Left renal pelvis (tissue), 4 donors: ENCODE measurements at places on chromosomes 12 and 14. TPM values are rescaled to one million over a fixed set of nuclear protein-coding genes. Genes with fewer than 3 reads are reported as not detected.

- DNase-seq, result no peak
Observed at GRCh38 chr12:24679126-24679525, 269.8 kb downstream of the BCAT1 start.

DNA sequence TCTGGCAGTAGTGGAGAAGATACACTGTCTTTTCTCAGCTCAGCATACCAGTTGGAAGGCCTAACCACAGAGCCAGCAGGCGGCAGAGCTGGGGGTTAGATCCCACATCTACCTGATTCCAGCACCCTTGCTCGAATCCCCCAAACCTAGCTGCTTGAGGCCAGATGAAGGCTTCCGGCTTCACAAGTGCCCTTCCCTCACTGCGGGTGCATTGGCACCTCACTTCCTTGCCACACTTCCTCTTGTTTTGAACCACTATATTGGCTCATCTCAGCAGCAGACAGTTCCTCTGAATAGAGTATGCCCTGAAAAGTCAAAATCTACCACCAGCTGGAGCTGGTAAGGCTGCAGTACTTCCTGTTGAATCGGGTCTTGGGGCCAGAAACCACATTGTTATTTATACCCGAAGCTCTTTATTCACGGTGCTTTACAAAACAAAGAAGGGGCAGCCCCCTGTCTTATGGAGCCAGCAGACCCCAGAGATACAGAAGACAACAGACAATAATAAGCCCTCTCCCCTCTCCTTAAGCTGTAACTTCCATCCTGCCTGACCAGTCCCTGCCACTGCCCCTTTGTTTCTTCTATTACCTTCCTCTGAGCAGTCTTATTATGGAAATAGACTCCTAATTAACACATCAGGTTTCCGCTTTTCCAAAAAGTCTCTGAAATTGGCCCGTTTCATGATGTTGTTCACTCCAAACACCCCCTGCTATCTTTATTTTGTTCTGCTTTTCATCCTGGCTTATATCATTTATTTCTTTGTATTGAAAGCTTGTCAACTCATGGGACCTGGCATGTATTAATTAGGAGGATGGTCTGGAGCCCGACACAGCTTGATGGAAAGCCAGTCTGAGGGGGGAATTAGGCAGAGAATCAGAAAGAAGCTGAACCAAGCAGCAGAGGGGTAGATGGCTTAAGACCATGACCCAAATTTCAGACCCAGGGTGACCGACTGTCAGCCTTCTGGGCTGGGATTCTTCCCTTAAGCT is 233.5 kb downstream of the EFCAB11 start:
- DNase-seq, result no peak

DNA sequence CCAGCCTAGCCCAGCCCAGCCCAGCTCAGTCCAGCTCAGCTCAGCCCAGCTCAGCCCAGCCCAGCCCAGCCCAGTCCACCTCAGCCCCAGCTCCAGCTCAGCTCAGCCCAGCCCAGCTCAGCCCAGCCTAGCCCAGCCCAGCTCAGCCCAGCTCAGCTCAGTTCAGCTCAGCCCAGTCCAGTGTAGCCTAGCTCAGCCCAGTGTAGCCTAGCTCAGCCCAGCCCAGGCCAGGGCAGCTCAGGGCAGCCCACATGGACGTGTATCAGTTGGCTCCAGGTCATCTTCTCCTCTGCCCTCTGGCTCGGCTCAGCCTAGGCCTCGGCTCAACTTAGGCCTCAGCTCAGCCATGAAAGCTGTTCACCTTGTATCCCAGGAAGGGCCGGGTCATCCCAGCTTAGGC is 64.7 kb downstream of the TMEM121 start:
- no peak for DNase-seq

GRCh38 chr14:99203801-99204200 is 68.2 kb downstream of the BCL11B start:
- DNase-seq, result no peak

DNA sequence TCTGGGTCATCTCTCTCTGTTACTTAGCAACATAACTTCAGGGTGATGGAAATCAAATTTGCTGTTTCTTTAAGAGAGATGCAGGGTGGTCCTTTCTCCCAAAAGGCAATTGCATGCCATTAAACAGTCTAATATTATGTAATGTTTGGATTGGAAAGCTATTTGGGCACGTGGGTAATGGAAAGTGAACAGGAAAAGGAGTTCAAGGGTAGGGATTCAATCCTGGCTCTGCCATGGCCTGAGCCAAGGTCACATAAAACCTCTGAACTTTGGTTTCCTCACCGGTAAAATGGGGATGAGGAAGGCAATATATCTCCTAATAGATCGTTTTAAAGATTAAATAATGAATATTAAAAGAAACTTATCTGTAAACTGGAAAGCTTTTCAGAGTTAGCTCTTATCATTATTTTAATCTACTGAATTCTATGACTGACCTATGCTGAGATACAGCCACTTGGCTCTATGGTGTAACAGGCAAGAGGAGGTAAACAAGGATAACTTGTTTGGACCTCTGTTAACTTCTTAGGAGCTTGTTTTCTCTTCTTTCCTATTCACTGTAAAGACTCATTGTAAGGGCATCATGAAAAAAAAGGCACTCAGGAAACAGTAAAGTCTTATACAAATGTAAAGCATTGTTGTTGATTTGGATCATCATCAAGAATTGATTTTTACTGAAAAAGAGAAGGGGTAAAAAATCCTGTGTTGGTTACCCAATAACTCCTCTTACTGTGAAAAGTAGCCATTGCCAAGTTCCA is 55.7 kb upstream of the OVCH1 start:
- no peak for DNase-seq

DNA sequence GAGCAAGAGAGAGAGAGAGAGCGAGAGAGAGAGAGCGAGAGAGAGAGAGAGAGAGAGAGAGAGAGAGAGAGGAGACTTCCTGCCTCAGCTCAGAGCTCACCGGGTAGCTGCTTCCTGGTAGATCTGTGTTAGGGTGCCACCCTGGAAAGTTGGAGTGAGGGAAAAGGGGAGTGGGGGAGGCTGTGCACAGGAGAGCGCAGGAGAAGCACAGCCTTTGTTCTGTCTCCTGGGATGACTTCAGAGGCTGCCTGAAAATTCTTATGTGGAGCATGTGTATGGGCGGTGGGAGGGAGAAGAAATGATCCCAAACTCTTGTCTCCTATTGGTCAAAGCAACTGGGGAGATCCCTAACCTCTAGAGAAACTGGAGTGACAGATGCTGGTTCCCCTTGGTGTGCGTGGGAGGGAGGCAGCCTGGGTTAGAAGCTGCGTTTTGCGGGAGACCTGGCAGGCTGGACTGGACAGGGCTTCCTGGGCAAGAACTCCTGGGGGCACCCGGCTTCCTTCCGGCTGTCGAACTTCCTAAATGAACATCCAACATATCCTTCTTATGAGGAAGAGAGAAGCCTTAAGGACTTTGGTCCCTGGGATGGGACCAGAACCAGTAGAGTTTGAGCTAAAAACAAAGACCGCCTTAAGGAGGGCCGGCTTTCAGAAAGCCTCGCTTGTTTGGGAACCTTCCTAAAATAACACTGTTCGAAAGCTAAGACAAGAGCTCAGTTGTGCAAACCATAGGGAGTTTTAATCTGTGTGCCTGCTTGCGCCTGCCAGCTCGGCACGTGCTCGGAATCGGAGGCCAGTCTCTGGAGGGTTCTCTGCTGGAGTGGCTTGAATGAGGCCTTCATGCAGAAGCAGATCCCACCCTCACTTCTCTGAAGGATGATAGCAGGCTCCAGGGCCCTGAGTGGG is 30.4 kb upstream of the BEGAIN start:
- no peak for DNase-seq

DNA sequence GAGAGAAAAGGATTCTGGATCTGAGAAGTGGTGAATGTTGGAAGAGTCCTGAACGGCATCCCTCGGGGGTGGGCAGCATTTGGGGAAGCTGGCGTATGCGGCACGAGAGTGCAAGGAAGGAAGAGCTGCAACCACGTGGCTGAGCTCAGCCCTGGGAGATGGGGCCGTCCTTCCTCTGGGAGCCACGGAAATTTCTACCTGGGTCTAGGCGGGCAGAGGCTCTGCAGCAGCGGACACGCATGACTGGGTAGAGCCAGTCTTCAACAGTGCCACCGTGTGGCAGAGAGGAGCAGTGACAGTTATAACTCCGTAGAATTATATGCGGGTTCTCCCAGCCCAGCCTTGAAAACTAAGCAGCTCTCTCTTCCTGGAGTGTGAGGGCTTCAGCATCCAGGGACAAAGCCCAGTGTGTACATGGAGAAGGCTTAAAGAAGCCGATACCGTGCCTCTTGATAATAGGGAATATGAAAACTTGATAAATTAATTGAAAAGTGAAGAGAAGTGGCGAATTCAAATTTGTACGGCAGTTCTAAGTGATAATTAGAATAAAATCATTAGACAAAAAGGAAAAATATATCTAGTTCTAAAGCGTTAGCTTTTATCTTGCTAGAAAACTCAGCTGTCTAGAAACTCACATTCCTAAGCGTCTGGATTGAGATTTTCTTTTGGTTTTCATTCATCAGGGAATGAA is 82.9 kb upstream of the STXBP6 start:
- peak; percentile 36 for DNase-seq

DENR gene
- 93.5 TPM for polyA plus RNA-seq

DNA sequence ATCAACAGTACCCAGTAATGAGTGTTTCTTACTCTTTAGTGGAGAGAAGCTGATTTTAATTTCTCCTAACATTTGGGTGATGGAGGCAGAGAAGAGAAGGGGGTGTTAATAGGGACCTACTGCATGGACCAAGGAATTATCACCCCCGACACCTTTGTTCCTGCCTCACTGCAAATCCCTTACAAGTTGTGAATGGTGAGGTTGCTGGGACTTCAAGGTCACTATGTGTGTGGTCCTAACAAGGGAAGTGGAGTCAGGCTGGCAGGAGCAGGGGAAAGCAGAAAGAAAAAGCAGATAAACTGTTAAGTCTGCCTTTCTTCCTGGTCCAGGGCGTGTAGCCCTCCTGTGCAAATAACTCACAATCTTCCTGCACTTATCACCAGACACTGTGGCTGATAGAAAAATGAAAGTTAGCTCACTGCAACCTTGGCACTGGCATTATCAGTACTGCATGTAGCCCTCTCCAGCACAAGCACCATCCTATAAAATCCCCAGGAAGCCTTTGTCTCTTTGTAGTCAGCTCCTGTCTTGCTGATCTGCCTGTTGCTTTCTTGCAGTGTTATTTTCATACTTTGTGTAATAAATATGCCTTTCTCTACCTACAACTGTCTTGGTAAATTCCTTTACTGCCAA is 112.3 kb upstream of the DNM1L start:
- no peak for DNase-seq

DNA sequence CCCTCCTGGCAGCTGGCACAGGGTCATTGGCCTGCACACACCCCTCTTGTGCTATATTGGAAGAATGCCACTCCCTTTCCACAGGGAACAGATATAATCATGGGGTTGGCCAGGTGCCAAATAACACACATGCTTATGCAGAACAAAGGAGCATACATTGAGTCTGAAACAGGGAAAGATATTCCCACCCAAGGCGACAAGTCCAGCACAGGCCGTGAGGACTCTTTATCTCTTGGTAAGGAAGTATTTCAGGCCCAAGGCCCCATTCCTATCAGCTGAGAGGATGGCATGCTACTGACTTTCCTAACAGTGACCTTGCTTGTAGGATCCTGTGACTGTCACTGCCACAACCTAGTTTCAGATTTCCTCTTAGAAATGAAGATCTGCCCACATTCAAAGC is 59.0 kb upstream of the STXBP6 start:
- no peak for DNase-seq

- no peak for DNase-seq
Observed at GRCh38 chr14:68477461-68478085, 315.3 kb downstream of the ZFP36L1 start.

- DNase-seq, result no peak
Observed at GRCh38 chr14:104632781-104633180, 28.2 kb upstream of the TMEM179 start.

ALDH2 gene
- polyA plus RNA-seq, result 127 TPM

GRCh38 chr12:23066095-23066494 is 441.1 kb downstream of the ETNK1 start:
- no peak for DNase-seq

- no peak for DNase-seq
Observed at GRCh38 chr14:99991331-99991730, 73.9 kb upstream of the EVL start.
